ENCODE measurements at places on chromosomes 6 and 20. TPM values are rescaled to one million over a fixed set of nuclear protein-coding genes. Genes with fewer than 3 reads are reported as not detected.

- DNase-seq, result no peak
These were observed 16.5 kb downstream of the GTF2H5 start for GRCh38 chr6:158184608-158185007.

GRCh38 chr20:20076297-20077065 is 24.1 kb downstream of the CFAP61 start:
- DNase-seq, result no peak

GRCh38 chr6:2055143-2055542 is 190.3 kb downstream of the GMDS start:
- DNase-seq, result no peak

DNA sequence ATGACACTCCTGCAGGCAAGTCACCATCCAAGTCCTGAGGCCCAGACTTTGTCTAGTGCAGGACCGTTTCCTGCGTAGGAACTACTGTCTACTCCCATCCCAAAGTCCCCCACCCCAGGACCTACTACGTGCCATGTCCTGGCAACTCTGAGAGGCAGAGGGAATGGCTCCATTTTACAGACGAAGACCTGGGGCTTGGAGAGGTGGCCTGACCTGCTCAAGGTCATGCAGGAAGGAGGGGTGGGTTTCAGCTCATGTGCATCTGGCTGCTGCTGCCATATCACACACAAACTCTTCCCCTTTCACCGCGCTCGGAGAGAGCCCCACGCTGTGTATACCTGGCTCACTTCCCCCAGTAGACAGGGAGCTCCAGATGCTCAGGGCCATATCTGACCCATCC is 1.2 kb upstream of the NOL4L start:
- DNase-seq, result no peak

DNA sequence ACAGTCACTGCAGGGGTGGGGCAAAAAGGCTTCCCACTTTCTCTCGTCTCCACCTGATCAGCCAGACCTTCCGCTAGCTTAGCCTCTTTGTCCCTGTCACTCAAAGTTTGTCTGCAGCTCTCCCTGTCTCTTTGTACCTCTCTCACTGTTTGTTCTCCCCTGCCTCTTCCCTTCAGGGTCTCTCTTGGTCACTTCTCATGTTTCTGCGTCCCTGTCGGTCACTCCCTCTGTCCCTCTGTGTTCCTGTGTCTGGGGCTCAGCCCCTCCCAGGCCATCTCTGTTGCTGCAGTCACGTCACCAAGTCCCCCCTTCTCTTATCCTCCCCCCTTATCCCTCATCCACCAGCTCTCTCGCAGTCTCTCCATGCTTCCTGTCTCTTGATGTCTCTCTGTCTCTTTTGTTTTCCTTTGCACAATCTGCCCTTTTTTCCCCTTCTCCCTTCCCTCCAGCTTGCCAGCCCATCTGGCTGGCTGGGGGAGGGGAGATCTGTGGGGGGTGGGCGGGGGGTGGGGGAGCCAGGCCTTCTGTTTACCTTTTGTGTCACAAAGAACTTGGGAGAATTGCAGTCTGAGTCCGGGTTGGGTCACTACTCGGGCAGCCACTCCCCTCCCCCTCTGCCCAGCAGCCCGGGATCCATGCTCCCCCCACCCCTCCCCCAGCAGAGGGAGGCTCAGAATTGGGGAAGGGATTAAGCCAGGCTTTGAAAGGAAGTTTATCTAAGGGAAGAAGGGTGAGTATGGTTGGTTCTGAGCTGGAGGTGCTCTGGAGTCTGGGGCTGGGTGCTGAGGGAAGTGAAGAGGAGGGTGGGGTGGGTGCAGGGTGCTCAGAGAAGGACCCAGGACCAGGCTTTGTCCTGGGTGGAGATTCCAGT is 32.3 kb downstream of the FOXP4 start:
- no peak for DNase-seq

DNA sequence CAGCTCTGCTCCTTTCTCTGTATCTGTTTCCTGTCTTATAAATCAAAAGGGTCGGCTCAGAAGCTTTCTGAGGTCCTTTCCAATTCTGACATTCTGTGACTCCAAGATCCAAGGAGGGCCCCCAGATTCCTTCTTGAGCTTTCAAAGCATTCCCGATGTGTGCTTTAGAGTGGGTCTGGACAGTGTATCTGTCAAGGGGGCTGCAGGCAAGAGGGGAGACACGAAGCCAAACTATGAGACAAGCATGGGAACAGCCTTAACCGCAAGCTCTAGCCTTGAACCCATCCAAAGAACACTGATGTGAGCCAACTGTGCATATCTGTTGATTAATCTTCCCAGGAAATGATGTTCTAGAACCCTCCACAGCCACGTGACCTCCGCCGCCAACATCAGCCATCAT is 73.8 kb downstream of the TSHZ2 start:
- DNase-seq, result no peak

- no peak for DNase-seq
These were observed 31.1 kb downstream of the TFAP2B start for GRCh38 chr6:50849796-50850180.

DNA sequence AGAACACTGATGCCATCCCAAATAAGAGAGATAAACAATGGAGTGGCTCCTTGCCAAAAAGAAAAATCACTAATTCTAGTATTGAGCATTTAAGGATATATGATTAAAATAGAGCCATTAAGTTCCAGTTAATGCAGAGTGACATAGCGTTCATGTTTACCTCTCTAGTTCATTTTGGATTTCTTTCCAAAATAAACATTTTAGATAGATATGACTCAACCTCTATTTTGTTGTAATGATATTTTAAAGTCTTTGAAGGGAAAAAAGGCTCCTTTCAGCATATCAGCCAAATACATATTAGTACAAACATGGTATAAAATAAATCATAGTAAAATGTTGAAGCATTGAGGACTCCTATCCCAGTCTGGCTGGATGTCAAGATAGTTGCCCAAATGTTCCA is 33.4 kb downstream of the RWDD2A start:
- no peak for DNase-seq

DNA sequence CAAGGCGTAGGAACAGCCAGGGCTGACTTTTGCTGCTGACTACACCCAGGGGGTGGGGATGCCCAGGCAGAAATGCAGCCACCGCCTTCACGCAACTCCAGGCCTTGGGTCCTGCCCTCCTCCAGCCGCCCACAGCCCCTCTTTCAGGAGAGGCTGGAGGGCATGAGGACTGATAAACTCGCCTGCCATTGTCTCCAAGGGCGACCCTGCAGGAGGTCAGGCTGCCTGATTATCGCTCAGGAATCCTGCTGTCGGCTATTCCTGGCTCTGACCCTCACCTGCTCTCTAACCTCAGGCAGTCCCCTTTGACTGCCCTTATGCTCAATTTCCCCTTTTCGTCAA is 62.0 kb upstream of the HDDC2 start:
- no peak for DNase-seq

GRCh38 chr20:44959082-44959637 is 1.0 kb downstream of the TOMM34 start:
- DNase-seq, result no peak

DNA sequence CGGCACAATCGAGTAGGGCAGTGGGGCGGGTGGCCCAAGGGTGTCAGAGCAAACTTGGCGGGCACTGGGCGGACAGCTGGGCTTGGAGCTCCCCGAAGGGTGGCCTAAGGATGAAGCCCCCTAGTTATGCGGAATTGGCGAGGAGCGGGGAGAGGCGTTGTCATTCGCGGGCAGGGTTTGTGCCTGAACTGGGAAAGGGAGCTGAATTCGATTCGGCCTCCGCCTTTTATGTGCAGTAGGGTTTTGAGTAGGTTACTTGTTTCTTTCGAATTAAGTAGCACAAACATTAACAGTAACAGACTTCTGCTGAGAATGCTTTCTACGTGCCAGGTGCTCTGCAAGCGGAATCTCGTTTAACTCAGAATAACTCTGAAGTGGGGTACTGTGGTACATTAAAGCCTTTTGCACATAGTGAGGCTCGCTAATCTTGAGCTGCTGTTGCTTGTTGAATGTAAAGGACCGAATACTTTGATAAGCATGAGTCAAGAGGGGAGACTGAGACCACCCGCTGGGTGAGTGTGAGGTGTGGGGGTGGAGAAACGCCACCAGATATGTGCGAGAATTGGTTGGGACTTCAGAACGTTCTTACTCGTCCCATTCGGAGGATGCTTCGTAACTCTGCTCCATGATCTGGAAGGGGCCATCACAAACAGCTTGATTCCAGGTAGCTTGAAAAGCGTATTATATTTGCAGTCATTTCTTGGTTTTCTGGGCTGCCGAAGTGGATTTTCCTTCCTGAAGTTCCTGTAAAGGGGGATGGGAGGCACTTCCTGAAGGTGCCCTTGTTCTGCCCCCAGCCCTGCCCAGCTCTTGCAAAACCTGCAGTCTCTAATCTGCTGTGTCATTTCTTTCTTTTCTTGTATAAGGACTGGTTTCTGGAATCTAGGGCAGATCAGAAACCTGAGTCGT is 833 bp downstream of the RAB5IF start:
- DNase-seq, result no peak

- no peak for DNase-seq
These were observed 681.0 kb upstream of the GJE1 start for GRCh38 chr6:141451511-141452353.

DNA sequence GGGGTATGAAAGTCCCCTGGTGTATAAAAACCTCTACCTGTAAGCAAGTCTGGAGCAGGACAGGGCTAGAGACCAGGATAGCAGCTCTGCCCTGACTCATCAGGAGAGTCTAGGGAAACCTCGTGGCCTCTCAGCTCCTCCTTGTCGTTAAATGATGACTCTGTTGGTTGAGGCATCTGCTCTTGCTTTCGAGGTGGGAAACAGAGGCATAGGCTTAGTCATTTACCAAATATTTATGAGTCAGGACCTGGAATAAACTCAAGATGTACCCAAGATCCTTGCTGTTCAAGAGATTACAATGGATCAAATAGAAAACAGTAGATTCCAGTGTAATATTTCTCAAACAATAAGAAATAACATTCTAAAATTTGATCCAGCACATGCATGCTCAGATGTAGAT is 5.5 kb downstream of the MANBAL start:
- DNase-seq, result no peak

- no peak for DNase-seq
These were observed 35.1 kb downstream of the DSE start for GRCh38 chr6:116405652-116406356.

GRCh38 chr6:105500693-105501092 is 97.8 kb upstream of the PREP start:
- no peak for DNase-seq

DNA sequence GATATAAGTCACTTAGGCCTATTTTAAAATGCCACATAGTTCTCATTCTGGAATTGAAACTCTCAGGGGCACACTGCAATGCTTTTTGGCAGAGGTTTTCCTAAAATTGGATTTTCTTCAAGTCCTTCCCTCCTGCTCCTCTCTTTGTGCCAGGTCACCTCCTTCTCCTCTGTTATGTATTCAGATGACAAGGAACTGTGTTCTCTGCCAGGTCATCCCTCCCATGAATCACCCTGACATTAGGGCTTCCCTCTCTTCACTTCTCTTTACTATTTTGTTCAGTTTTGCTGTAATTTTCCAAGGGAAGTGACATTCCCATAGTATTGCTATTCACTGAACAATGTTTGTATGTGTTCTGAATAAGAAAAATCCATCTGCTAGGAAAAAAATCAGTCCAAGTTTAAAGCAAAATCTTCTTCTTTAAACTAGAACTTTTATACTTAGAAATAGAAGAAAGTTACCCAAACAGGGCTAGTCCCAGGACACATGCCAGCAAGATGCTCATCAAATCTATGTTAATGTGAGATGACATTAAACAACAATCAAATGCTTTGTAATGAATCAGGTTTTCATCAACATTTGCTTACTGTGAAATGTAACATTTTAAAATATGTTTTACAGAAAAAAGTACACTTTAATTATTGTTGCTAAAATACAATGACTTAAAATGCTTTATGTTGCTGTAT is 461.1 kb downstream of the MMUT start:
- no peak for DNase-seq

- no peak for DNase-seq
These were observed 18.9 kb downstream of the TREML1 start for GRCh38 chr6:41135062-41135832.

- no peak for DNase-seq
These were observed 7.6 kb upstream of the CCN2 start for GRCh38 chr6:131958542-131959470.

GRCh38 chr20:49669601-49670189 is 44.0 kb downstream of the B4GALT5 start:
- DNase-seq, result no peak

GRCh38 chr20:50701041-50701963 is 10.0 kb upstream of the RIPOR3 start:
- DNase-seq, result no peak

- DNase-seq, result no peak
These were observed 45.9 kb upstream of the MC3R start for GRCh38 chr20:56202493-56203077.

GRCh38 chr6:40620574-40621240 is 33.5 kb upstream of the LRFN2 start:
- DNase-seq, result no peak

GRCh38 chr6:46420921-46421638 is 70.2 kb downstream of the RCAN2 start:
- no peak for DNase-seq

DNA sequence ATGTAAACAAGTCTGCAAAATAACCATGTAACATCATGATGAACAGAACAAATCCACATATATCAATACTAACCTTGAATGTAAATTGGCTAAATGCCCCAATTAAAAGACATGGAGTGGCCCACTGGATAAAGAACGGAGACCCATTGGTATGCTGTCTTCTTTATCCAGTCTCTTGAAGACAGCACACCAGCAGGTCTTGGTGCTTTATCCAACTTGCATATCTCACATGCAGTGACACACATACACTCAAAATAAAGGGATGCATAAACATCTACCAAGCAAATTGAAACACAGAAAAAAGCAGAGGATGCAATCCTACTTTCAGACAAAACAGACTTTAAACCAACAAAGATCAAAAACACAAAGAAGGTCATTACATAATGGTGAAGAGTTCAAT is 30.3 kb upstream of the EPB41L2 start:
- no peak for DNase-seq

GRCh38 chr6:74782346-74782745 is 423.5 kb downstream of the COL12A1 start:
- DNase-seq, result no peak

GRCh38 chr6:129893640-129894039 is 32.5 kb upstream of the TMEM244 start:
- peak; percentile 9 for DNase-seq

DNA sequence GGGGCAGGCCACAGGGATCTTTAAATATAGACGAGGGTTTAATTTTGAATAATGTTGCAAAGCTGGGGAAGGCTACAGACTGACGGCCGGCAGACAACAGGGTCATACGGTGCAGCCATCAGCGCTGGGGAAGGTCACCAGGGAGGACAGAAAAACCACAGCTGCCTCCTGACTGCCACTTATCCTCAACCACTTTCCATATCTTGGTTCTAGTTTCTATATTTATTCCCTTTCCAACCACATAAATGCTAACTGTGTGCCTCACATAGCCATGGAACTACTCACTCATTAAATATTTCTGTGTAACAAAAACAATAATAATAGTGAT is 85.7 kb upstream of the AGPAT4 start:
- no peak for DNase-seq

GRCh38 chr6:133274813-133275212 is 33.7 kb downstream of the EYA4 start:
- no peak for DNase-seq

C20orf144 gene
- total RNA-seq, result 0.24 TPM

TMC2 gene
- total RNA-seq, result not detected

MYMX gene
- total RNA-seq, result not detected

PLEKHG1 gene
- 0.73 TPM for total RNA-seq

UNC5CL gene
- total RNA-seq, result 3.5 TPM

EYA4 gene
- total RNA-seq, result not detected

C6orf132 gene
- total RNA-seq, result not detected

TRIM40 gene
- not detected for total RNA-seq

GSTA2 gene
- total RNA-seq, result not detected

PNLDC1 gene
- not detected for total RNA-seq

PKIB gene
- total RNA-seq, result 0.92 TPM

LTB gene
- total RNA-seq, result 1,909 TPM

ARHGAP40 gene
- total RNA-seq, result not detected

Data from naive thymus-derived CD4-positive, alpha-beta T cell (primary cell).